Stimulated activated CD4-positive, alpha-beta T cell treated with anti-CD3 and anti-CD28 coated beads, Interleukin-1b, Interleukin-23, amount 100 ng/mL, for 4 hours (primary cell): ENCODE measurements at places on chromosomes 3 and 15.

DNA sequence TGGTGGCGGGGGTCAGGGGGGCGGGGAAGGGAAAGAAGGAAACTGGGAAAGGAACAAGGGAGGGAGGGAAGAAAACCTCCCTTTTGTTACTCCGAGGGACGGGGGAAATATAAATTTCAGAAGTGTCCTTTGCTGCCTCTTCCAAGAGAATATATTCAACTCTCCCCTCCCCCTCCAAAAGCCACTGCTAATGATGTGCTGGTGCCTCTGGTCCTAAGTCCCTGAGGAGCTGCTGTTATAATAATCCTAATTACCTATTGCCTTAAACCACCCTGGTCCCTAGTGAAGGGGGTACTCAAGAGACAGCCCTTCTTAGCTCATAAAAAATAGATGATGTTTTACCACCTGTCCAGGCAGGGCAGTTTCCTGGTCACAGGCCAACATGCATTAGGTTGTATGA, 118.3 kb upstream of the TRIM42 start:
- DNase-seq, result no peak

DNA sequence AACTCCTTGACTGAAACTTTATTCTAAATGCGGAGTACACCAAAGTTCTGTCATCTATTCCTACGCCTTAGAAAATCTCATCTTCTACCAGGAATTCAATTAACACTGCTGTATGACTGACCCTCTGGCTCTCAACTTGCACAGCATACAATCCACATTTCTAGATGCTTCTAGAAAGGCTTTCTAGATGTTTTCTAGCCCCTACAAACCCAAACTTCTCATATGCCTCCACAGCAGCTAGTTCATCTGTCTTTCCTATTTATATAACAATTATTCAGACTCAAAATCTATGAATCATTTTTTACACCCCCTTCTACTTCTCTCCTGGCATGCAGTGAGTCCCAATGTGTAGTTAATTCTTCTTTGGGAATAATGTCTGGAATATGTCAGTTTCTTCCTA, 13.2 kb downstream of the INO80 start:
- no peak for DNase-seq

DNA sequence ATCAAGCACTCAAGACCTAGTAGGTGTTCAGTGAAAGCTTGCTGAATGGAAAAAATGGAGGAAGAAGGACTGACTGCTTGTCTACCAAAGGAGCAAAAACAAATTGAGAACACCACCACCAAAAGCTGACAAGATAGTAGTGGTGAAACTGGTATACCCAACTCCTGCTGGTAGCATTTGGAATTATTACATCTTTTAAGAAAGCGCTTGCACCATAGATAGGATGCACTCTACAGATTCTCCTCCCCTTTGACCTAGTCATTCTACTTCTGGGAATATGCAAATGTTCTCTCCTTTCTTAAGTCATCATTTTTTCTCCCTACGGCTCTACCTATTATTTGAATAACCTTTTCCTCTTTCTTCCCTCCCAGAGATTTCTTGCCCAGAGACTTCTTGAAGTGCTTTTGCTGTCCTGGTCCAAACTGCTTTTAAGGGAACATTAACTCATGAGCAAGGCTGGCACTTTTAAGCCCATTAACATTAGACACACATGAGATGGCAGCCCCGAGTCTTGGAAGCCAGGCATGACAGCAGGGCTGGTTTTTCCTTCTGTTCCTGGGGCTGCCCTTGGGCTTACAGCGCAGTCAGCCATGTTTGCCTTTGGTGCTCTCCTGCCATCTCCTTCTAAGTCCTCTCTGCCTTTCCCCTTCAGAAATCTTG, 75.0 kb upstream of the TLE3 start:
- DNase-seq, result no peak

GRCh38 chr3:150314248-150315004, 93.7 kb upstream of the TSC22D2 start:
- no peak for DNase-seq

DNA sequence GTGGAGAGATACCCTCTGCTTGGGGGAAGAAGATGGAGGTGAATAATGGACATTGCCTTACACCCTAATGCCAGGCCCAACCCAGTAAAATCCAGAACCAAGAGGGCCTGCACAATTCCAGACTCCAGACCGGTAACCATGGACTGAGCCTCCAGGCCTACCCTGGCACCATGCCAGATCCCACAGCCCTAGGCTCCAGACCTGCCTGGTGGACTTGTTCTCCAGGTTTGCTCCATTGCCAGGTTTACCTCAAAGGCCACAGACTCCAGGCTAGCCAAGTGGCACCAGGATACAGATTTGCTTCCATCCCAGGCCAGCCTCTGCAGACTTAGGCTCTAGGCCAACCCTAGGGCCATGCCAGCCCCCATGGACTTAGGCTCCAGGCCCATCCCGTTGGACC, 14.0 kb downstream of the PLCH1 start:
- DNase-seq, result no peak

DNA sequence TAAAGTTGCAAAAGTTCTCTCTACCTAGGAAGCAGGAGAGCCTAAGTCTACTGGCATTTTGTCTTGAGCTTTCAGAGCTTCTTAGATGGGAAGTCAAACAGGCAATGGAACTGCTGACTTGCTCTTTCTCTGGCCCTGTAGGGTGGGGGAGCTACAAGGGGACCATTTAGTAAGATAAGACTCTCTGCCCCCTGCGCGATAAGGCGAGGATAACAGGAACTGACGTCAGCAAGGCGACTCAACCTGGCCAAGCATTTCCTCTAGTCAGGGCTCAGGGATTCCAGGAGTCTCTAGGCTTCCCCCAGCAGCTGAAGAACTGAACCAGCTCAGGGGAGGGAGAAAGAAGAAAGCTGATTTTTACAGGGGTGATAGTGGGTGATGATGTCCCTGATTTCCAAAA, 5.8 kb downstream of the RARB start:
- no peak for DNase-seq

- DNase-seq, result no peak
Measured at GRCh38 chr3:25056-25455, 171.5 kb upstream of the CHL1 start.

DNA sequence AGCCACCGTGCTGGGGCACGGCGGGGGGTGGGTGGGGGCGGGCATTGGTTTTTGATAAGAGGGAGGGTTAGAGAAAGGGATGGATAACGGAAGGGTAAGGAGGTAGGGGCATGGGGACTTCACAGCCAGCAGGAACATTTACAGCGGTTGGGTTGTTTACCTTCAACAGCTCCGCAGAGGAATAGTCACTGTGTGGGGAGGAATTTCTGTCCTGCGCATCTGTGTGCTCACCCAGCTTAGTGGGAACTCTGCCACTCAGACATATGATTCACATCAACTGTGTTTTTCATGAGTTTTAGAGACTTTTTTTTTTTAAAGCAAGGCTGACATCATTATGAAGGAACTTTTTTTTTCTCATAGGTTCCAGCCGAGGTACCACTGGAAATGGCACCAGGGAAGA, 19.6 kb downstream of the CHRD start:
- DNase-seq, result no peak

DNA sequence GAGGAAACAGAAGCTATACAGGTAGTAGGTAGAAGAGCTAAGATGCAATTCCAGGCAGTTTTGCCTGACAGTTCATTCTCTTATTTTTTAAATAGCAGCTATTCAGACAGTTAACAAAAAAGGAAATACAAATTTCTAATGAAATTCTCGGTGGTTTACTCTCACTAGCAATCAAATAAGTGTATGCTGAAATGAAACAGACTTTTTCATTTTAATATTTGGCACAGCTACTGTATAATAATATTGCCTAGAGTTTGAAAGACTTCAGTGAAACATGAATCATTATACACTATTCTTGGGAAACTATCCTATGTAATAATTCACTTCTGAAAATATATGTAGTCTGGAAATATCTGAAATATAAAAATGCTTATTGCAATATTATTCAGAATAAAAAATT, 463.2 kb upstream of the AGTR1 start:
- no peak for DNase-seq

- no peak for DNase-seq
Measured at GRCh38 chr3:114799816-114800215, 347.3 kb downstream of the ZBTB20 start.

- no peak for DNase-seq
Measured at GRCh38 chr15:31487811-31488436, 161.3 kb downstream of the KLF13 start.

- no peak for DNase-seq
Measured at GRCh38 chr15:89150287-89150686, 62.0 kb downstream of the ABHD2 start.
